Gastrocnemius medialis (tissue), 4 donors: ENCODE measurements at places on chromosomes 2 and 18. TPM values are rescaled to one million over a fixed set of nuclear protein-coding genes. Genes with fewer than 3 reads are reported as not detected.
A peak's percentile ranks its signal among the peaks of the same experiment; 100 is the strongest.

DNA sequence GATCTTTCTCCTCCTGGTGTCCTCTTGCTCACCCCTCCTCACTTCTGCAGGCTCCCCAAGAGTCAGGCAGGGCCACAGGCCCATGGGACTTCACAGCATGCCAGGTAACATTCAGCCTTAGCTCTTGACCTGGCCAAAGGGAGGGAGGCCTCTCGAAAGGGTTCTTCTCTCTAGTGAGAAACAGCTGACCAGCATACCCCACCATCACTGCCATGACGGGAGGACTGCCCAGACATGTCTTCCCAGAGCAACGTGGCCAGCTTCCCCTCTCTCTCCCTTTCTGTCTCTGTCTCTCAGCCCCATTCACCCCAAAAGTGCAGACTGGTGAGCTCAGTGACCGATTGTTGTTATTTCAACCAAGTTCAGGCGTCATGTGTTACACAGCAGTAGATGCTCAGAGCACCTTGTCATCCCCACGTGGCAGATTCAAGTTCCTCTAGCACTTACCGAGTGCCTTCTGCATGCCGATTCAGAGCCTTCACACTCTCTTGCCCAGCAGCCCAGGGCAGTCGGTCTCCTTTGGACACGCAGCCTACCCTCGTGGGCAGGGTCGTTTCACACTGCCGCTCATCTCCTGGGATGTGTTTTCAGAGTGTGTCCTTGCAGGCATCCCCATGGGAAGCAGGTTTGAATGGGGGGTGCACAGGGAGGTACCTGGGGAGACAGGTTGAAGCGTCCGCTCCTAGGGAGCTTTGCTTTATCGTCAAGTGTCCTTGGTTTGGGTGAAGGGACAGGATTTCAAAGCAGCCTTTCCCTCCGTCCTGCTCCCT lies 259.9 kb downstream of the NDUFA10 start:
- no peak overlapping the region for H3K27ac ChIP-seq
- no peak overlapping the region for H3K4me3 ChIP-seq
- H3K36me3 ChIP-seq: no peaks in the 10 kb centered on the region
- H3K27me3 ChIP-seq: no peaks in the 10 kb centered on the region
- no peak for DNase-seq
- H3K4me1 ChIP-seq: peaks cover 4% of the 10 kb centered on the region

Gene CBLN2
- total RNA-seq: not detected

Gene RHOB
- 1,267 TPM for total RNA-seq

- no peaks in the 10 kb centered on the region for H3K36me3 ChIP-seq
- no peak overlapping the region for H3K27ac ChIP-seq
- no peak for DNase-seq
- no peaks in the 10 kb centered on the region for H3K27me3 ChIP-seq
- no peak overlapping the region for H3K4me3 ChIP-seq
Observed at GRCh38 chr2:152618193-152618564, 99.1 kb downstream of the PRPF40A start.

Gene SPATA3
- total RNA-seq: not detected

Gene ARHGEF4
- total RNA-seq: 4.7 TPM

DNA sequence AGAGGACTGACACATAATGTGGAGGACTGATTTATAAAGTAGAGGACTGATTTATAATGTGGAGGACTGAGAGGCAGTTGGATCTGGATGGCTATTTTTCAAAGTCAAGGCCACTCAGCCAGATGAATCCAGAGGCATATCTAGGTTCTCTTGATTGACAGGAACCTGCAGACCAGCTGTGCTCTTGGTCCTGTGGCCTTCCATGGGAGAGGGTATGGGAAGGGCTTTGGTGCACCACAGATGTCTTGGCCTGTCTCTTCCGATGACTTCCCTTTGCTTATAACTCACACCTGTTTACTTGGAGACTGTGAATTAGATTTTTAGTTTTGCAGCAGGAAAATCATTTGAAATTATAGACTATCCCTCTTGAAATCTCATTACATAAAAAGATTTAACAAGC lies 32.3 kb downstream of the AGAP1 start:
- H3K4me1 ChIP-seq: peaks cover 6% of the 10 kb centered on the region
- no peak overlapping the region for H3K27ac ChIP-seq
- no peak overlapping the region for H3K4me3 ChIP-seq
- DNase-seq: no peak
- no peaks in the 10 kb centered on the region for H3K27me3 ChIP-seq
- H3K36me3 ChIP-seq: no peaks in the 10 kb centered on the region

Gene ARHGEF33
- total RNA-seq: 0.52 TPM

- no peaks in the 10 kb centered on the region for H3K36me3 ChIP-seq
- DNase-seq: no peak
- no peak overlapping the region for H3K4me3 ChIP-seq
Observed at GRCh38 chr18:71846716-71847115, 697.4 kb downstream of the CBLN2 start.

DNA sequence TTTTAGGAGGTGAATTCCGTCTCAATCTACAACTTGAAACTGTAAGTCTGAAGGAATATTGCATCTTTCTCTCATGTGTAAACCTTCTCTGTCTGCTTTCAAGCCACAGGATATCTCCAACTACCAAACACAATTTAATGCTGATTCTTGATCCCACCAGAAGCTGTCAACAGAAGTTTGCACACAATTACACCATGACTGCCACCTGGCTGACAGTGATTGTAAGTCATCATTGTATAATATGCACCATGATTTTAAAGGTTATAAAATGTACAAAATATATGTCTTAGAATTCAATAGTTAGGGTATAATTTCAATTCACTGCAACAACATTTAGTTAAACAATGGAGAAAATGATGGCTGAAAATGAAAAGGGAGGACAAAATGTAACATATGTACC lies 18.4 kb downstream of the PREPL start:
- peaks cover 4% of the 10 kb centered on the region for H3K4me1 ChIP-seq
- no peak for DNase-seq
- no peaks in the 10 kb centered on the region for H3K27me3 ChIP-seq
- no peak overlapping the region for H3K27ac ChIP-seq
- H3K36me3 ChIP-seq: peaks cover 58% of the 10 kb centered on the region

Gene HOXD10
- not detected for total RNA-seq

- H3K36me3 ChIP-seq: no peaks in the 10 kb centered on the region
- no peaks in the 10 kb centered on the region for H3K27me3 ChIP-seq
- H3K4me1 ChIP-seq: no peaks in the 10 kb centered on the region
Observed at GRCh38 chr2:46239175-46239846, 57.9 kb upstream of the EPAS1 start.

GRCh38 chr2:173051463-173052215 lies 24.0 kb upstream of the MAP3K20 start:
- H3K4me1 ChIP-seq: peaks cover 16% of the 10 kb centered on the region
- no peaks in the 10 kb centered on the region for H3K36me3 ChIP-seq
- no peaks in the 10 kb centered on the region for H3K27me3 ChIP-seq
- H3K27ac ChIP-seq: no peak overlapping the region
- DNase-seq: no peak

GRCh38 chr2:152446213-152446612 lies 111.2 kb downstream of the FMNL2 start:
- DNase-seq: no peak
- peak overlapping the region; percentile 72 for H3K27ac ChIP-seq
- H3K4me3 ChIP-seq: no peak overlapping the region
- H3K36me3 ChIP-seq: no peaks in the 10 kb centered on the region

- H3K36me3 ChIP-seq: peaks cover 55% of the 10 kb centered on the region
- H3K27me3 ChIP-seq: no peaks in the 10 kb centered on the region
- H3K4me3 ChIP-seq: no peak overlapping the region
Observed at GRCh38 chr18:3256693-3257626, 5.0 kb upstream of the MYL12B start.

Gene OTOS
- total RNA-seq: not detected

- H3K4me1 ChIP-seq: no peaks in the 10 kb centered on the region
- no peak overlapping the region for H3K27ac ChIP-seq
- H3K4me3 ChIP-seq: no peak overlapping the region
- peaks cover 16% of the 10 kb centered on the region for H3K27me3 ChIP-seq
Observed at GRCh38 chr18:79624356-79625170, 55.0 kb upstream of the CTDP1 start.

DNA sequence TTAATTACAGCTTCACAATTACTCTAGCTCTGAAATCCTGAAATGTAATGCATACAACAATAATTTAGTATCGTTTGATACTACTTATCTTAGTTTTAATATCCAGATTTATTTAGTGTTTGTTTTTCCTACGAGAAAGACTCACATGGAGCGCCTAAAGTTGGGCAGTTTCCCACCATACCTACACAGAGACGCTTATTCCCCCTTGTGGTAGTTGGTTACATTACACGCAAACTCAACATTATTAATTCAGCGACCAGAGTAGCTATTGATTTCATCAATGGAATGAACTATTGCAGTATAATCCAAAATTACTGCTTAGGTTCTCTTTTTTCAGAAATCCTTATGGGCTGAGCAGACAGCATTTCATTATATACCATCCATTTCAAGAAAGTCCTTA lies 164.0 kb upstream of the REG3G start:
- no peak overlapping the region for H3K4me3 ChIP-seq
- H3K4me1 ChIP-seq: no peaks in the 10 kb centered on the region
- H3K27me3 ChIP-seq: no peaks in the 10 kb centered on the region
- no peaks in the 10 kb centered on the region for H3K36me3 ChIP-seq
- no peak overlapping the region for H3K27ac ChIP-seq
- DNase-seq: no peak

DNA sequence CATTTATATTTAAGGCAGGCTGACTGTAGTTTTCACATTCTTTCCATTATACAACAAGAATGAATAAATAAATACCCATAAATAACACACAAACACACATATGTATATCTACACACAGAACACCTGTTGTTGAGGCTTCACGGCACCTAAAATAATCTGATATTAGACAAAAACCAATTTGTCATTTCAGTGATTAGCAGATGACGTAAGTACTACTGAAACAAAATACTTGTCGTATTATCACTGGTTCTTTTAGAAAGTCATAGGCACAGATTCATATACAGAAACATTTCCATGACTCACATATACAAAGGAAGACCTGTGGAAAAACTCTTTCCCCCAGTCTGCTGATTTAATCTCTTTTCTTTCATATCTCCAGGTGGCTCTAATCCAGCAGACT lies 1113.4 kb upstream of the FANCL start:
- H3K4me1 ChIP-seq: no peaks in the 10 kb centered on the region
- DNase-seq: no peak
- no peak overlapping the region for H3K4me3 ChIP-seq
- no peaks in the 10 kb centered on the region for H3K36me3 ChIP-seq

DNA sequence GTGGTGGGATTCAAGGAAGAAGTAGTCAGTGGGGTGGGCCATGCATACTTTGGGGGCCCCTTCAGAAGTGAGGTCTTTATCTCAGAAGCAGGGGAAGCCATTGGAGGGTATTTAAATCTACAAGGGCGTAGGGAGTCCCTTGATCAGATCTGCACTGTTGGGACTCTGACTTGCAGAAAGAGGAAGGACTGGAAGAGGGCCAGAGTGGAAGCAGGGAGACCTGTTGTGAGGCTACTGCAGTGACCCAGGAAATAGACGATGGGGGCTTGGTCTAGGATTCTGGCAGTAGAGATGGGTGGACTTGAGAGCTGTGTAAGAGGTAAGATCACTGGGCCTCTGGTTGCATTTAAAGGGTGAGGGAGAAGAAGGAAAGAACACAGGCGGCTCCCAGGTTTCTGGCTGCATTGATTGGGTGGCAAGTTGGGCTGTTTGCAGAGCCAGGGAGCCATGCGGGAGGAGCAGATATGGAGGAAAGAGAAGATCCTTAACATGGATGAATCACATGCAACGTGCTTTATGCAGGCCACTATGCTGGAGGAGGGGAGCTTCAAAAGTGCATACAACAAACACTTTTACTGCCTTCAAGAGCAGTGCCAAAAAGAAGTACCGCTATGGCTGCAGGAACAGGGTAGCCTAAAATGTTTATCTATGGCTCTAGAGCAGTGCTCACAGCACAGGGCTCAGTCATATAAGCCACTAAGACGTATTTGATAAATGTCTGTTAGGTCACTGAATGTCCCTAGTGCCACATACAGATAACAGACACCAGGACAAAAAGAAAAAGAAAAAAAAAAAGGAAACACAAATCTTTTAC lies 2.3 kb downstream of the SFXN5 start:
- peak overlapping the region; percentile 83 for H3K4me3 ChIP-seq
- no peaks in the 10 kb centered on the region for H3K27me3 ChIP-seq
- peaks cover 18% of the 10 kb centered on the region for H3K4me1 ChIP-seq

Gene BCL2
- total RNA-seq: 6.2 TPM

Gene MYCN
- total RNA-seq: not detected

- no peaks in the 10 kb centered on the region for H3K36me3 ChIP-seq
- no peaks in the 10 kb centered on the region for H3K27me3 ChIP-seq
- no peaks in the 10 kb centered on the region for H3K4me1 ChIP-seq
- no peak overlapping the region for H3K27ac ChIP-seq
- DNase-seq: no peak
Observed at GRCh38 chr2:196851088-196851487, 41.9 kb upstream of the C2orf66 start.

Gene HOXD4
- not detected for total RNA-seq
